Stimulated activated CD4-positive, alpha-beta T cell treated with anti-CD3 and anti-CD28 coated beads, Interleukin-2, amount 100 ng/mL, for 48 hours (primary cell): ENCODE measurements at places on chromosomes 4 and X.

- DNase-seq = no peak
Observed at GRCh38 chr4:110104661-110105060, 93.8 kb downstream of the ELOVL6 start.

DNA sequence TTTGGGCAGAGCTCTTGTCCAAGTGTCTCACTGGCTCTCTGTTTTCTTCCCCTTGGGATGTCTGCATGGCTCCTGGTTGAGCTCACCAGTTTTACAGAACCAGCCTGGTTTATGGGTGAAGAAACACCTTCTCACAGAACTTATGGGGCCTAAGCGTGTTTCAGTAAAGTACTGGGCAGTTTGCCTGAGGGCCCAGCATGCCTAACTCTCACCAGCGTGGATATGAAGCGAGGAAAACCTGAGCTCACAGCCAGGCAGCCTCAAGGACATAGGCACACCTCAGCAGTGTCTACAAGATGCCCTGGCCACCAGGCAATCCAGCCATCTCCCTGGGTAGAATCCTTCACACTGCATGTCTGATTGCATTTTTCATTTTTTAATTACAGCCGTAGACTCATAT lies 9.2 kb downstream of the NHSL2 start:
- DNase-seq = no peak

- DNase-seq = no peak
Observed at GRCh38 chr4:42676066-42676951, 19.4 kb upstream of the ATP8A1 start.

- DNase-seq = no peak
Observed at GRCh38 chr4:17010426-17011087, 112.1 kb upstream of the LDB2 start.

- DNase-seq = no peak
Observed at GRCh38 chr4:88758264-88758663, 60.6 kb upstream of the NAP1L5 start.

- DNase-seq = no peak
Observed at GRCh38 chr4:107999932-108000539, 10.3 kb downstream of the HADH start.

DNA sequence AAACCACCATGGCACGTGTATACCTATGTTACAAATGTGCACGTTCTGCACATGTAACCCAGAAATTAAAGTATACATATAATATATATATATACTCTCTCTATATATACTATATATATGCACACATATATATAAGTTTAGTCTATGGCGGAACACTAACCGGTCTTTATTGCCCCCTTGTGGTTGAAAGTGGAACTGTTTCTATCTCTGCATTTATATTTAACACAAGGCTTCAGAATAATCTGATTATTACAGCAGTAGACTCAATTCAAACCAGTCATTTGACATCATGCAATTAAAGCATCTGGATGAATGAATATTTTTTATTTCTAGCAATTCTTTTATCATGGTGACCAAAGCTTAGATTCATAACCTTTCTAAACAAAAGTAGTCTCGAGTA lies 14.6 kb downstream of the RAB9B start:
- peak; percentile 13 for DNase-seq

DNA sequence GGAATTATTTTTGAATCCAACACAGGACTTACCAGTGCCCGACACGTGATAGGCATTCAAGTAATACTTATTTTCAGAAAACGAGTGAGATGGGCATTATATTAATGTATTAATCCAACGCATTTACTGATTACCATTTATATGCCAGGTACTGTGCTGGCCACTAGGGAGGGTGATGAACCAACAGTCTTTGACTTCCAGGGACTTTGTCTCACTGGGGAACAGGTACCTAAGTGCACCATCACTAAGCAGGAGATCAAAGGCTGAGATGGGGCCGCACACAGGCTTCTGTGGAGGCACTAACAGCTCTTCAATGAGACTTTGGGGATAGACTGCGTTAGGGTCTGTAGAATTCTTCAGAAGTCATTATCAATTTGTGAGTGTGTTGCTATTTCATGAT lies 5.7 kb upstream of the TADA2B start:
- no peak for DNase-seq

- no peak for DNase-seq
Observed at GRCh38 chr4:58247792-58248191, 1137.6 kb upstream of the IGFBP7 start.

DNA sequence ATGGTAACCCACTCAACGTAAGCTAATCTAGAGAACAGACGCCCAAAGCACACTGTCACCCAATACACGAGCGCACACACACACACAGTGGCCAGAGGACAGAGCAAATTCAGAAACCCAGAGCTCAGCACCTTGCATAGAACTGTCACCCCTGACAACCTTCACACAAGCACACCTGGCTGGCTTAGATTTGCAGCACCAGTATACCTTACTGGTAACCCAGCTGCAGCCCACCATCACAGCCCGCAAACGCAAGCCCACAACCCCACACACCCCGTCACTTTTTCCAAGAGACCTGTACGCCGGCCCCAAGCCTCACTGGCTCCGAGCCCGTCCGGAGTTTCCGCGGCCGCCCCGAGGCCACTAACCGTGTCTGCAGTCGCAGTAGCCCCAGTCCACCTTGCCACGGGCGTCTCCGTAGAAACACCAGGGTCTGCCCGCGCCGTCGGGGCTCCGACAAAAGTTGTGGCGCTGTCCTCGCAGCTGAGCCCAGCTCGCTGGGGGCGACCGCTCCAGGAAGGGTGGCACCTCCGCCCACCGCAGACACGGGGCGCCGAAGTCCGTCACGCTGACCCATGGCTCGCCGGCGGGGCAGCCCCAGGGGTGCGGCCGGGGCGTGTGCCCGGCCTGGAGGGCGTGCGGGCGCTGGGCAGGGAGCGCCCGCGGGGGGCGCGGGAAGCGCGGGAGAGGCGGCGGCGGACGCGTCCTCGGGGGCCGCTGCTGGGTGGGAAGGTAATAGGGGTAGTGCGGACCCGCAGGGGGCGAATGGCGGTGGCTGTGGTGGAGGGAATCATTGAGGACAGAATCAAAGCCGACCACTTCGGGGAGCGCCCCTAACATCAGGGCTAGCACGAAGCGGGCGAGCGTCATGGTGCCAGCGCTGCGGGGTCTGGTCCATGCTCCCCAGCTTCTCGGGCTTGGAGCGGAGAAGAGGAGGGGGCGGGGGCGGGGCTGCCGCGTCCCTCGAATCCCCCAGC lies 664 bp downstream of the PRSS12 start:
- no peak for DNase-seq

GRCh38 chr4:85368240-85368639 lies 106.7 kb upstream of the ARHGAP24 start:
- DNase-seq = no peak

GRCh38 chrX:68917799-68918198 lies 89.0 kb downstream of the EFNB1 start:
- DNase-seq = no peak

GRCh38 chr4:55337944-55338343 lies 8.1 kb upstream of the SRD5A3 start:
- DNase-seq = no peak

DNA sequence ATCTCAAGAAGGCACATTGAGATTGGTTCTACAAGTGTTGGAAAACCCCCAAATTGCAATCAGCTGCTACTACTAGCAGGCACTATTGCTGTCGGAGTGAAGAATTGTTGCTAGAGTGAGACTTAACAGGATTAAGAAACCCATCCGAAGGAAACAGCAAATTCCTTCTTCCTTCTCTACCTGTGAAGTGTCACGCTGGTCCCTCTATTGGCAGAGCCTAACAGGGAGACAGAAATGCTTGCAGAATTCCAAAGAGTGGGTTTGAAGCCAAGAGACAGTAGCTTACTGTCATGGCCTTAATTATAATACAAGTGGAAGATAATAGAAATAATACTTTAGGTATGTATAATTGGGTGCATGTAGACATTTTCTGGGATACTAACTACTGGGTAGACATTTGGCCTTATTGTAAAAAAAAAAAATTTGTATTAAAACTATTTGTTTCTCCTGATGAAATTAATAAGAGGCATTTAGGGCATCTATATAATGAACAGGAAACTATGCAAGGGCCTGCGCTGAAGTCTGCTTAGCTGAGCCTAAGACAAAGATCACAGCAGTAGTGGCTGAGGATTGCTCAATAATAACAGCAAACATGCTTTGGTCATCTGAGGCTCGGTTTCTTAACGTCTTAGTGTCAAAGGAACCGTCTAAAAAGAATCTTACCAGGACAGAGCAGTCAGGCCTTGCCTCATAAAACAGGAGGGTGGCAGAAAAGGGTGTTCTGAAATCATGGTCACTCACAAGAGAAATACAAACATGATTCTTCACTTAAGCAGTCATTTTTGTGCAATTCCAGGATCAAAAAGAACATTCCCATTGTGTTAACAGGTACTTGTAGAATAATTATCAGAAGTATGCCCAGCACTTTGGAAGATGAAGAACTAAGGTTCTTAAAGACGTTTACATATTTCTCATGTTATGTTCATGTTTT lies 40.8 kb downstream of the FAM241A start:
- no peak for DNase-seq

- no peak for DNase-seq
Observed at GRCh38 chrX:129594781-129595180, 54.7 kb downstream of the OCRL start.

DNA sequence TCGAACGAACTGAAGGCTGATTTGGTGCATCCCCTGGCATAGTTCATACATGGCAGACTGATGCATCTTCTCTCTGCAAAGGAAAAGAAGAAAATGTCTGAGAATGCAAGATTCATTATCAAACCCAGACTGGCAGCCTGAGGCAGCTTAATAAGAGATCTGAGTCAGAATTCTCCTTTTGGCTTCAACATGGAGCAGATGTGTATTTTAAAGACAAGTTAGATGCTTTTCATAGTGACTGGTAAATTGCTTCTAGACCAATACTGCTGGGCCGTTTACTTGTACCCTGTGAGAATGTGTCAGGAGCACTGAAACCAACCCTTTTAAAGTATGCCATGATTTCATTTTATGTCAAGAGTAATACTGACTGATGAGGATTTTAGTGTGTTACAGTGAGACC lies 322.0 kb downstream of the NR3C2 start:
- no peak for DNase-seq

- DNase-seq = no peak
Observed at GRCh38 chr4:142961866-142962265, 115.8 kb upstream of the INPP4B start.

DNA sequence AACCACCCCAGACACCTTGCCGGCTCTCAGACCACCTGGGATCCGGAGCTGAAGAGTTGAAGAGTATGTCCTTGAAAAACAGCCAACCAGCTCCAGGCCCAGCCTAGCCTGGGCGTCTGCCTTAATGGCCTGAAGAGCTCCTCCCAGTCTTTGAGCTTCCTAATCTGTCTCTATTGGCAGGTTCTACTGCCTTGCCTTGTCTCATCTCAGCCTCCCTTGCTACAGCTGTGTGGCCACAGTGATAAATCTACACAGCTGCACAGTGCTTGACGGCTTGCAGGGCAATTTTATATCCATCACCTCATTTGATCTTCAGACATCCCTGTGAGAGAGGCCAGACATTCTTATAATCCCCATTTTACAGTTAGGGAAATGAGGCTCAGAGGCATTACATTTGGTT lies 19.9 kb downstream of the AWAT2 start:
- no peak for DNase-seq

DNA sequence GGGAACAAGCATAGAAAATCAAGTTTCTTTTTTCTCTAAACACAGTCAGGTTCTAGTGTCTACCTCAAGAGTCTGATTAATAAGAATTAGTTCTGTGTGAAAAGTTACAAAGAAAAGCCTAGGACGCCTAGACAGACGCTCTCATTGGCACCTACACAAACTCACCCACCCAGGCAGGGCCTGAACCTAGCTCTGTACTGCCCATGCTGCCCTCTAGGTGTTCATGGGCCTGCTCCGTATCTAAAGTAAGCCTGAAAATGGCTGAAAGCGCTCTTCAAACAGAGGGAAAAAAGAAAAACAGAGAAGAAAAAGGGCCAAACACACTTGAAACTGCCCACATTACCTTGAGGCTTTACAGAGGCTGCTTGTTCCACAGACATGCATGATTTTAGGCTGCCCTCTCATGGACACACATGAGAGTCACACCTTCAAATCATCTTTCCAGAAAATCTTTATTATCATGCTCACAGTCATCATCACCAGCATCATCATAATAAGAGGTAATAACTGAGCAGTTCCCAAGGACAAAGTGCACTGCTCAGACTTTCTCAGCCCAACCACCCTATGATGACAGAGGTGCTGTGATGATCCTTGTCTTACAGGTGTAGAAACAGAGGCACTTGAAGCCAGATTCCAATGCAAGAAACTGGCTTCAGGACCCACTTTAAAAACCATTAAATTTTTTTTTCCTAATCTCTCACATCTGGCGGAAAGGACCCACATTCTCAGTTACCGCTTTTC lies 49.6 kb downstream of the MAP7D2 start:
- DNase-seq = peak; percentile 1

DNA sequence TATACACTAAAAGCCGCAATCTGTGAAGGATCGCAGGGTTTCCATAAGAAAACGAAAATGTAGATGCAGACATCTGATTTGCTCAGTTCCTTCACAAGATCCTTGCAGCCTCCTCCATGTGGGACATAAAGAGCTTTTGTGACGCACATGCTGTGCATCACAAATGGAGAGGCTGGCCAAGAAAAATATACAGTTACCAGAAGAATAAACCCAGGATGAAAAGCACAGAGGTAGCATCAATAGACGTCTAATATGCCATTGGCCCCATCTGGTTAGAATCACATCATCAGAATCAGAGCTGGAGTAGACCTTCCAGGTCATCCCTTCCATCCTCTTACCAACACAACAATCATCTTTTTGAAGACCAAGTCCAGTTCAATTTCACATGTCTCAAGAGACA lies 517.4 kb downstream of the RAB28 start:
- DNase-seq = no peak

GRCh38 chr4:128516301-128516969 lies 228.8 kb upstream of the PGRMC2 start:
- no peak for DNase-seq

- DNase-seq = no peak
Observed at GRCh38 chr4:138113819-138114400, 128.2 kb downstream of the SLC7A11 start.

DNA sequence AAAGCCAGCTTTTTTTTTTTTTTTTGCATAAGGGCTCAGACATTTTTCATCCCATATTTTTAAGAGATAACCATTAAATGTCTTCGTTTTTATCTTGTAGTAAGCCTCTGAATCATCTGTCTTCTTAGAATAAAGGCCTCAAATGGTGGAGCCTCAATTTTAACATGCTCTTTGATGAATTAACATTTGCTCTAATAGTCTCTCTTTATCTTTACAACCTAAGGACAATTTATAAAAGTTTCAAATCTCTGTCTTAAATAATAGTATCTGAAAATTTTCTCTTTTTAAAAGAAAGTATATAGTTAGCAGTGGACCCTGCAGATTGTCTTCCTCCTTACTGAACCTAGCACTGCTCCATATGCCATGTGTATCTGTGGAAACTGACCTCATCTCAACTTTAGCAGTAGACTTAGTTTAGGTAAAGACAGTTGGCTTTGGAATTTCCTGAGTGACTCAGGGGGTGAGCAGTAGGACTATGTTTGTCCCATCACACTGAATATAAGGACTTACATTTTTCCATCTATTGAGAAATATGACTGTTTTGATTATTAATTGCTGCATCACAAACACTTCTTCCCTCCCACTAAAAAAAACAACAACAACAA lies 1658.0 kb downstream of the STIM2 start:
- no peak for DNase-seq
